ENCODE measurements at places on chromosomes 6 and 20.

DNA sequence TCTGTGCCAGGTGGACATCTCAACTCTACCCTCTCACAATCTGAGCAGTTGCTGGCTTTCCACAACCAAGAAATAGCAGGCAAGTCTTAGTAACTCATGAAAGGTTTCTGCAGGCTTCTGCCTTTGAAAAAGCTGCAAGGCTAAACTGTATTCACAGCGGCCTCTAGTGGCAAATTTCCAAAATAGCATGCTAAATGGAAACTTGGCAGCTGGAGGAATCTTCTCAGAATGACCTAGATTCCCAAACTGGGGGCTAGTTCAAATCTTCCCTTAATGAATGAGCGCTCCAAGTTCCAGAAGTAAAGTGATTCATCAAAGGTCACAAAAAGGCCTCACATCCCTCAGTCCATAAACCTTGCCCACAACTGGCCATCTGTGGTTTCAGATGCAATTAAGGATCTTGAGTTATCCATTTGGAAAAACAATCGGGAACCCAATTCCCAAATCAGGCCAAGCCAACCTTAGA, 11.9 kb upstream of the CPNE5 start:
- H3K27me3 ChIP-seq, result peaks cover 17% of the 10 kb centered on the region
- DNase-seq, result peak; percentile 74
- H3K27ac ChIP-seq, result no peak overlapping the region
- H3K4me3 ChIP-seq, result no peak overlapping the region
- H3K36me3 ChIP-seq, result peaks cover 10% of the 10 kb centered on the region

- no peaks in the 10 kb centered on the region for H3K4me1 ChIP-seq
- no peak overlapping the region for H3K27ac ChIP-seq
- peaks cover 29% of the 10 kb centered on the region for H3K27me3 ChIP-seq
Observed at GRCh38 chr6:170090561-170090960, 200.3 kb downstream of the DLL1 start.

DNA sequence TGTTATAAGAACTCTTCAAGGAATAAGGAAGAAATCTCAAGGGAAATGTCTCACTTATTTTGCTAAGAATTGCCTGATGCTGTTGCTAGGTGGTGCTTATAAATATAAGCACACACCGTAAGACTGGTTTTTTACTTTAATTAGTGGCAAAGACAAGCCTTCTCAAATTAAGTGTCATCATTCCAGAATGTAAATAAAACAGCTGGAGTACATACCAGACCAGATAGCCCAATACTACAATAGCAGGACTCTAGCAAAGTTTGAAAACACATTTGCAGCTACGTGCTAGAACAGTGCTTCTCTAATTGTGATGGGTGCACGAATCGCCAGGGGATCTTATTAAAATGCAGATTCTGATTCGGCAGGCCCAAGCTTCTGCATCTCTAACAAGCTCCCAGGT, 6.8 kb downstream of the CNKSR3 start:
- no peak for DNase-seq
- H3K4me1 ChIP-seq, result peaks cover 18% of the 10 kb centered on the region
- H3K27ac ChIP-seq, result no peak overlapping the region
- no peaks in the 10 kb centered on the region for H3K36me3 ChIP-seq
- no peaks in the 10 kb centered on the region for H3K27me3 ChIP-seq
- H3K4me3 ChIP-seq, result no peak overlapping the region

DNA sequence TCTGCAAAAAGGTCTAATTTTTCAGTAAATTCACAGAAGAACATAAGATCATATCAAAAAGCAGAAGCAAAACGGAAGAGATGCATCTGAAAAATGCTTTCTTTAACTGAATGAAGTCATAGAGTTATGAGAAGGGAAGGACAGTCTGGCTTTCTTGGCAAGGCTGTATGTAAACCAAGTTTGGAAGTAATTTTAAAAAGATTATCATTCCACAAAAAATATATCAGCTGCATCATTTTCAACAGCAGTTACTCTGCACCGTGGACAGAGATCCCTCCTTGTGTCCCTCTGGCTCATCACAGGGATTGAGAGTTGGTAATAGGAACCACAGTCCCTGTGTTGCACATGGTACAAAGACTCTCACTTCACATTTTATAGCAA, 258.5 kb downstream of the HIVEP2 start:
- no peaks in the 10 kb centered on the region for H3K36me3 ChIP-seq
- H3K4me3 ChIP-seq, result no peak overlapping the region
- DNase-seq, result no peak
- H3K27ac ChIP-seq, result no peak overlapping the region
- no peaks in the 10 kb centered on the region for H3K27me3 ChIP-seq
